ENCODE measurements at places on chromosomes 3 and 15.

DNA sequence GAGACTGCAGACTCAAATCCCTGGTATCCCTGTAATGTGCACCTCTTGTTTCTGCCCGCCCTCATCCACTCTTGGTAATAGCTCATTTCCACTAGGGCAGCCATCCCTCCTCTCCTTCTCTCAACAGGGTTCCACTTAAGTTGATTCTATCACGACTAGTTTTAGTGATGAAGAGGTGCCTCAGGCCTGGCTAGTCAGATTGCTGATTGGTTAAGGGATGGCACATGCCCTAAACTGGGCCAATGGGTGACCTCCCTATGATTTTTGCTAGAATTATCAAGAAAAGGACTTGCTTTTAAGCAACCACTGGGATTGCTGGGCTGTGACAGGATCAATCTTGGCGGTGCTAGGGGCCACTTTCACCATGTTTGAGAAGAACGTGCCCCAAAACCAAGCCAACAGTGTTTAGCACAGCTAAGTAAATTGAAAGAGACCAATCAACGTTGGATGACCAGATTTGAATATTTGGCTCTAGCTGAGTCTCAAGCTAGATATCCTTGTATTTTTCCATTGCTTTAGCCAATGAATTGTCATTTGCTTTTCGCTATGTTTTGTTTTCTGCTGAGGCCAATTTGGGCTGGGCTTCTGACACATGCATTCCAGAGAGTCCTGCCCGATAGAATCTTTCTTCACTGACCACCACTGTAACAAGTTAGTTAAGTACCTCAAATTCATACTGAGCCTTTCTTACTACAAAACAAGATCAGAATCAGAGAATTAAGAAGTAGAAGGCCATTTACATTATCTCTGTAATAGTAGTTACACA is 131.0 kb downstream of the PDZRN3 start:
- no peak for DNase-seq

GRCh38 chr3:56819016-56819809 is 17.5 kb upstream of the ARHGEF3 start:
- no peak for DNase-seq

- no peak for DNase-seq
Observed at GRCh38 chr3:52325686-52326085, 9.6 kb downstream of the DNAH1 start.

GRCh38 chr3:44568561-44568960 is 13.6 kb downstream of the ZKSCAN7 start:
- DNase-seq = no peak

DNA sequence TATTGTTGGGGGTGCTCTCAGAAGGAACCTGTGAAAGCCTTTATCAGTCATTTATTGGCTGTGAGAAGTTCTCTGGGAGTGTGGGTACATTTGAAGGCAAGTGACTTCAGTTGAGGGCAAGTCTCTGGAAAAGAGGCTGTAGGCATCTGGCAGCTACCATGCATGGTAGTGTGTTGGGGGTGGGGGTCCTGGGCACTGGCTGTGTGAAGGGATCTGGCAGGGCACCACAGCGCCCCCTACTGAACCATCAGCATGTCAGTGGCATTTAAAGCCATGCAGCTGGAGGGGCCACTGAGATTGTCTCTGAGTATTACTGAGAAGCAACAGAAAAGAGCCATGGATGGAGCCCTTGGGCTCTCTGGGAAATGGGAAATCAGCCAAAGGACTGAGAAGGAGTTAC is 30.6 kb downstream of the CRTAP start:
- peak; percentile 23 for DNase-seq

DNA sequence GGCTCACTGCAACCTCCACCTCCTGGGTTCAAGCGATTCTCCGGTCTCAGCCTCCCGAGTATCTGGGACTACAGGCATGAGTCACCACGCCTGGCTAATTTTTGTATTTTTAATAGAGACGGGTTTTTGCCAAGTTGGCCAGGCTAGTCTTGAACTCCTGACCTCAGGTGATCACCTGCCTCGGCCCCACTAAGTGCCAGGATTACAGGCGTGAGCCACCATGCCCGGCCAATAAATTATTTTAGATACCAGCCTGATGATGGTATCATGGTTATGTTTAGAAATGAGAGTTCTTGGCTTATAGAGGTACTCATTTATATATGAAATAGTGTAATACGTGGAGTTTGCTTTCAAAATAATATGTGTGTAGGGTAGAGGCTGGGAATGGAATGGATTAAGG is 119.4 kb downstream of the NEO1 start:
- no peak for DNase-seq

DNA sequence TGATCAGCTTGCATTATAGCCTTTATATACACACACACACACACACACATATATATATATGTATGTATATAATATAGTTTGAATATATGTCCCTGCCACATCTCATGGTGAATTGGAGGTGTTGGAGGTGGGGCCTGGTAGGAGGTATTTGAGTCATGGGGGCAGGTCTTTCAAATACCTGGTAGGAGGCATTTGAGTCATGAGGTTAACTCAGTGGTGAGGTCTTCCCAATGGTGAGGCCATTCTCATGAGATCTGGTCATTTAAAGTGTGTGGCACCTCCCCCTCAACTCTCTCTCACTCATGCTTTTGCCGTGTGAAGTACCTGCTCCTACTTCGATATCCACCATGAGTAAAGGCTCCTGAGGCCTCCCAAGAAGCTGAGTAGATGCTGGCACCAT is 27.5 kb upstream of the FHIT start:
- no peak for DNase-seq

DNA sequence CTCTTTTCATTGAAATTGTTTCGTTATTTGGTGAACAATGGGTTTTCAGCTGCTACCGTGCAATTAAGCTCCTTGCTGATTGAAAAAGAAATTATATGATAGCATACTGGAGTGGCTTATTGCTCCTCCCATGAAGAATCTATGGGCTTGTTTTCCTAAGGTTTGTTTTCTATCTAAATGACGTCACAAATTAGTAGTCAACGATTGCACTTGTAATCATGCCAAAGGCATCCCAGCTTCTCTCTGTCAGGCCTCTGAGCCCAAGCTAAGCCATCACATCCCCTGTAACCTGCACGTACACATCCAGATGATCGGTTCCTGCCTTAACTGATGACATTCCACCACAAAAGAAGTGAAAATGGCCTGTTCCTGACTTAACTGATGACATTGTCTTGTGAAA is 388.0 kb upstream of the LMCD1 start:
- DNase-seq = no peak

DNA sequence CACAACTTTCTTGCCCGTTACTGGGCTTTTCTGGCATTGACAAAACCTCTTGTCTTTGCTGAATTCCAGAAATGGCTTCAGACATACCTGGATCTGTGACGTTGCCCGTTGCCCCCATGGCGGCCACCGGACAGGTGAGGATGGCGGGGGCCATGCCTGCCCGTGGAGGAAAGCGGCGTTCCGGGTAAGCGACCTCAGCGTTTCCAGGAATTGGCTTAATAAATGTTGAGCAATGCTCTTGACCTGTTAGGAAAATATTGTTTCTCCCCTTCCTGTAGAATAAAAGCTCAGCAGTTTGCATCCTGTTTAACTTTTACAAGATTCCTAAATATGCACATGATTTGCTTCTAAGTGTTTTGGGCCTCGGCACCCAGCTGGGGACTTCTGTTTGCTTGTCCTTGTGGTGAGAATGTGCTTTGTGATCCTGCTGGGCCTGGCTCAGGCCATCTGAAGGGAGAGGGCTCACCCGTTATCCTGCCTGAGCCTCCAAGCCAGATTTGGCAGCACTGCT is 46.7 kb downstream of the ARNT2 start:
- DNase-seq = no peak

DNA sequence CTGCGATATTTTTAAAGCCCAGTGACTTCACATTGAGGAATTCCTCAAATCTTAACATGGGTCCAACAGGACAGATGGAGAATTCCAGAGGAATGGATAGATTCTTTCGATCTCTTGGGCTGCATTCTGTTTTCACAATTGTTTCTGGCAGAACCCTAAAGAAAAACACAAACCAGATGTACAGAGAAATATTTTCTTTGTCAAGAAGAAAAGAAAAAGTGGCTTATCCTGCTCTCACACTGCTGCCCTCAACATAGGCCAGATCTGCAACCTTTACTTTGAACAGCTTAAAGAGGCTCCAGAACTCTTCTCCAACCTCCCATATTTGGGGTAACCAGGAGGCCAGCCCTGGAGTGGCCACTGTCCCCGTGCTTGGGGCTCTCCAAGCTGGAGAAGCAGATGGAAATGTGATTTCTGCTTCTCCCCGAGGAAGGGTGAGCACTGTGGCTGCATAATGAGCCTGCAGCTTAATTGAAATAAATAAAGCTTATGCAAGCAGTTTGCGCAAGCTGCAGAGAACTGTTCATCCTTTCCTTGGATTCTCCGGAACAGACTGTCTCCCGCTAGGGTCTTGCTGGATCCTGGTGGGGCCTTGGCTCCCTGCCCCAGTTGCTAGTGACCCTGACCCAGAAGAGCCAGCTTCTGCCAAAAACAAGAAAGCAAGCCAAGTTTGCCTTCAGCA is 453.2 kb upstream of the PROK2 start:
- no peak for DNase-seq

- DNase-seq = no peak
Observed at GRCh38 chr15:98397419-98397818, 250.9 kb upstream of the IGF1R start.

DNA sequence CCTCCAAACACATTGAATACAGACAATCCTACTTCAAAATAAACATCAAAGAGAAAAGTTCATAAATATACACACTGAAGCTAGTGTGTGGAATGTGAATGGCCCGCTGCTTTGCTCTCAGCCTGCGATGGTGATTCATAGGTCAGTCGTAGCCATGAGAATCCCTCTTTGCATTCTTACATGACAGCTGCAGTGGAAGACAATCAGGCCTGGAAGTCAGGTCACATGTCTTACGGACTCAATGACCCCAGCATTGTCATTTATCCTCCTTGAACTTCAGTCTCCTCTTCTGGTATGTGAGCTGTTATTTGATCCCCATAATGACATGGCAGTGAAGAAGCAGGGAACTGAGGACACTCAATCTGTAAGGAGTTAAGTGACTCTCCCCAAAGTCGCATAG is 217.8 kb upstream of the EOMES start:
- no peak for DNase-seq

- DNase-seq = no peak
Observed at GRCh38 chr3:128786434-128787020, 60.5 kb downstream of the RAB7A start.

DNA sequence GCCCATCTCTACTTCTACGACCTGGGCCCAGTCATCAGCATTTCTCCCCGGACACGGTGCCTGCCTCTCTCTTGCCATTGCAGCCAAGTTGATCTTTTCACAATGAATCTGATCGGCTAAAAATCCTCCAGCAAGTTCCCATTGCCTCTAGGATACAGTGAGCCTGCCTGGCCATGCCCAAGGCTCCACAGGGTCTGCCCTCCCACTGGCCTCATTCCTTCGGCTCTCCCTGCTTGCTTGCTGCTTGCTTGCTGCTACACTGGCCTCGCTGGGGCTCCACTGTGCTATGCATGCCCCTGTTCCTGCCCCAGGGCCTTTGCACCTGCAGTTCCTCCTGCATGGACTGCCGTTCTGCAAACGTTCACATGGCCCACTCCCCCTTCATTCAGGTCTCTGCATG is 2.0 kb downstream of the ABTB1 start:
- no peak for DNase-seq

GRCh38 chr3:45988804-45989203 is 6.8 kb downstream of the FYCO1 start:
- no peak for DNase-seq

GRCh38 chr15:68149059-68149458 is 56.1 kb downstream of the CALML4 start:
- DNase-seq = no peak

DNA sequence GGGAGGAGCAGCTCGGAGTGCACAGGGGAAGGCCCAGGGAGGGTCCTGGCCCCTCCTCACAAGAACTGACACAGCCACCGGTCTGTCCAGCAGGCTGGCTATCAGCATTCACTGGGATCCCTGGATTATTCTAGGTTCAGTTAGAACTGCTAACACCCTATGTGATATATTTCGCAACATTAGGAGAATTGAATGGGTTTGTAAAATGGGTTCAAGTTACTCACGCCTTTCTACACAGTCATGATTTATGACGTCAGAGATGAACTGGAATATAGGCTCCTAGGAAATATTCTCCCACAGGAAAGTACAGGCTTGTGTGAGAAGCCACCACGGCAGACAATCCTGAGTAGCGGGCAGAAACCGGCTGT is 969 bp upstream of the BSN start:
- no peak for DNase-seq

GRCh38 chr15:34773917-34774316 is 19.1 kb upstream of the GJD2 start:
- DNase-seq = no peak

DNA sequence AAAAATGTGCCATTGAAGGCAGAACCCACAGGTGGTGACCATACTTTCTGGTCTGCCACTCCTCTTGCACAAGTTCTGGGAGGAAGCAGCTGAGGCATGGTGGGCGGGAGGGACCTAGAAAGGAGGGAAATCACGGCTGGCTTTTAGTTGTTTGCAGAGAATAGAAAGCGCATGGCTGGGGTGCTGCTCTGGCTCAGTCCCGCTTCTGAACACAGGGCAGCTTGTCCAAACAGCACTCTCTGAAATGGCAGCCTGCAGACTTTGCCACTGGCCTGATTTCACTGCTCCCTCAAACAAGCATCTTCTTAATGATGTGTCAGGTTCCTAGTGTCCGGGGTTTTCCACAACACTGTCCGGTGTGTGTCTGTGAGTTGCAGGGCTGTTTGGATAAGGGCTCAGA is 76.7 kb downstream of the AAGAB start:
- DNase-seq = no peak

- DNase-seq = no peak
Observed at GRCh38 chr3:101262393-101263240, 57.8 kb downstream of the IMPG2 start.

DNA sequence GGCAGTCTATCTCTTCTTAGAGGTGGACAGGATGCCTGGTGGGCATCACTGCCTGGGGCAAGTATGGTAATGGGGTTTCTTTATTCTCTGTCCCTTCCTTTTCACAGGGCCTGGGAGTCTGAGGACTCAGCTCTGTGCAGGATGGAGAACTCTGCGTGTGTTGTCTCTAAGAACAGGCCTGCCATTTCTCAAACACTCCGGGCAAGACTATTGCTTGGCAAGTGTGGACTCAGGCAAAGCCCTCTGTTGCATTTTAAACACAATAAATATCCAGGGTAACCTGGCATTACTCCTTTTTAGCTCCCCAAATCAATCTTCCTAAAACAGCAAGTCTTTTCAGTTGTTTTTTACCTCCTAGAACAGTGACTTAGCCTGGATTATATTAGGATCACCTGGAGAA is 185.1 kb upstream of the ROPN1 start:
- DNase-seq = no peak

DNA sequence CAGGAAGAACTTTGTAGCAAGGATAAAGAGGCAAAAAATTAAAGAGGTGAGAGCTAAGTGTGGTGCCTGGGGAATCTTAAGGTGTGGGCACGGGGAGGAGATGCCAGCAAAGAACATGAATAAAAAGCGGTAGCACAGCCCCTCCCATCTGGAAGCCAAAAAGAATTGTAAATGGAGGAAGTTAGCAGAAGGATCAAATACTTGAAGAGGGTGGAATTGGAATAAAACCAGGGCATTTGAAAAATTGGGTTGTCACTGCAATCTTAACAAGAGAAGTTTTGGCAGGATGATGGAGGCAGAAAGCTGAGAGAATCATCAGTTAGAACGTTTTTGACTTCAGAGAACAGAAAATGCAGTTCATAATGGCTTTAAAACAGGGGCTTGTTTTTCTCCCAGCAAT is 2.4 kb downstream of the CCR2 start:
- DNase-seq = no peak

Data from hematopoietic multipotent progenitor cell treated with erythropoietin and hydrocortisone succinate and interleukin-3 and kit ligand, for 15 days (in vitro differentiated cells).